ENCODE measurements at places on chromosomes 7 and 10.

DNA sequence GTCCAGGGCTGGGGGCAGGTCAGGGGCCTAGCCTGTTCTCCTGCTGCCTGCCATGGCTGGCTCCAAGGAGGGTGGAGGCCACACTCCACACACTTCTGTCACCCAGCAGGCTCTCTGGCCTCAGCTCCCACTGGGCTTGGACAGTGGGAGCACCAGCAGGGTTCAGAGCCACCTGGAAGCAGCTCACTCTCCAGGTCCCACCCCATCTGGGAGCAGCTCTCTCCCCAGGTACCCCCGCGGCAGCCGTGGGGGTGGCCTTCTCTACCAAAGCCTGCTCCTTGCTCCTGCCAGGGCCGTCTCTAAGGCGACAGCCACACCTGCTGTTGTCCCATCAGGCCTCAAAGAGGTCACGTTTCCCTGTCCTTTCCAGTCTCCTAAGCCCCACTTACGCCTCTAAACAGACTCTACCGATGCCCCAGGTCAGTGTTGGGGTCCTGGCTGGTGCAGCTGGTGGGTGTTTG is 142.5 kb upstream of the RET start:
- no peak for DNase-seq

- no peak for DNase-seq
These were observed 80.7 kb upstream of the CHST15 start for GRCh38 chr10:124174071-124174566.

DNA sequence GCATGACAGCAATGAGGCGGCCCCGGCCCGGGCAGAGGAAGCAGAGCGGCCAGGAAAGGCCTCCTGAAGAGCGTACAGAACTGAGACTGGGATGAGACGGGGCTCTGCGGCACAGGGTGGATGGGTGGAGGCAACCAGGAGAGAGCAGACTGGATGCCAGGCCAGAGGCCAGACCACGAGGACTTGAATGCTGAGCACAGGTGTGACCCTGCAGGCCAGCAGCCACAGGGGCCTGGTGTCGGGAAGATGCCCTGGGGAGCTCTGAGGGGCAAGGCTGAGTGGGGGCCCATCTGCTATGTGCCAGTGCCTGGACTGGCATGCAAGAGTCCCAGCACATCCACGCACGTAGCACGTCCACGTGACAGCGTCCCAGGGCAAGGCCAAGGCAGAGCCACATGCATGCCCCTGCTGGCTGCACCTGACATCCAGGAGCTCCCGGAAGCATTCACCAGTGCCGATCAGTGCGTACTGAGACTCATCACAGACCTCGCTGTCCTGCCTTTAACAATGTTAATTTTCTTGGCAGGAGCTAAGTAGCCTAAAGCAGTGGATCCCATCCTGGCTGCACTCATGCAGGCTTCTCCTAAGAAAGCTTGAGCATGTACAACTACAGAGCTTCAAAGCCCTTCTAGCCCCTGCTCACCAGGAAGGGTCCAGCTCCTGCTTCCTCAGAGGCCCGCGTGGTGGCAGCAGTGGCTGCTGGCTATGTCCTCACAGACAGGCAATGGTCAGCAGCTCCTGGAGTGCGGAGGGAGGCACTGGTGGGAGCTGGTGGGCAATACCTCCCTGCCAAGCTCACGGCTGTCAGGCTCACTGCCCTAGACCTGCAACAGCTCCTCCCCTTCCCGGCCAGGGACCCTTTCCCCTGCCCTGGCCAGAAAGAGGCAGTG is 18.0 kb downstream of the GRID1 start:
- DNase-seq: no peak

DNA sequence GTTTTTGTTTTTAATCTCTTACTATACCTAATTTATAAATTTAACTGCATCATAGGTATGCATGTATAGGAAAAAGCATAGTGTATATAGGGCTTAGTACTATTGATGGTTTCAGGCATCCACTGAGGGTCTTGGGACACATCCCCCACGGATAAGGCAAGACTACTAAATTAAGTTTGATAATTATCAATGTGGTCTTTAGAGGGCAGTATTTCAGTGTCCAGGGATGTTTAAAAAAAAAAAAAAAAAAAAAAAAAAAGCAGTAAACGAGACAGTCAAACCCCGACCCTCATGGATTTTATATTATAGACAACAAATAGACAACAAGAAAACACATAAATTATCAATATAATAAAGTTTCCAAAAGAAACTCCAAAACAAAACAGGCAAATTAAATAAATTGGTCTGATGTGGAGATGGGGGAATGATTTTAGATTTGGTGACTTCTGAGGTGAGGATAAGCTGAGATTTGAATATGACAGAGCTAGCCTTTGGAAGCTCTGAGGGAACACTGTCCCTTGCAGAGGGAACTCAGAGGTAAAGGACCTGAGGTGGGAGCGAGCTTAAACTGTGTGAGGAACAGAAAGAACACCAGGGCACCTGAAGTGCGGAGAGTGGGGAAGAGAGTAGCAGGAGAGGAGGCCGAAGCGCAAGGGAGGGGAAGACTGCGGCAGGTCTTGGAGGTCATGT is 14.8 kb downstream of the ACSM6 start:
- peak; percentile 60 for DNase-seq

- no peak for DNase-seq
These were observed 7.9 kb downstream of the SH2B2 start for GRCh38 chr7:102294589-102294988.

- no peak for DNase-seq
These were observed 2.4 kb downstream of the OTUD1 start for GRCh38 chr10:23441251-23441650.

GRCh38 chr10:63430999-63431356 is 34.8 kb downstream of the JMJD1C start:
- DNase-seq: no peak

DNA sequence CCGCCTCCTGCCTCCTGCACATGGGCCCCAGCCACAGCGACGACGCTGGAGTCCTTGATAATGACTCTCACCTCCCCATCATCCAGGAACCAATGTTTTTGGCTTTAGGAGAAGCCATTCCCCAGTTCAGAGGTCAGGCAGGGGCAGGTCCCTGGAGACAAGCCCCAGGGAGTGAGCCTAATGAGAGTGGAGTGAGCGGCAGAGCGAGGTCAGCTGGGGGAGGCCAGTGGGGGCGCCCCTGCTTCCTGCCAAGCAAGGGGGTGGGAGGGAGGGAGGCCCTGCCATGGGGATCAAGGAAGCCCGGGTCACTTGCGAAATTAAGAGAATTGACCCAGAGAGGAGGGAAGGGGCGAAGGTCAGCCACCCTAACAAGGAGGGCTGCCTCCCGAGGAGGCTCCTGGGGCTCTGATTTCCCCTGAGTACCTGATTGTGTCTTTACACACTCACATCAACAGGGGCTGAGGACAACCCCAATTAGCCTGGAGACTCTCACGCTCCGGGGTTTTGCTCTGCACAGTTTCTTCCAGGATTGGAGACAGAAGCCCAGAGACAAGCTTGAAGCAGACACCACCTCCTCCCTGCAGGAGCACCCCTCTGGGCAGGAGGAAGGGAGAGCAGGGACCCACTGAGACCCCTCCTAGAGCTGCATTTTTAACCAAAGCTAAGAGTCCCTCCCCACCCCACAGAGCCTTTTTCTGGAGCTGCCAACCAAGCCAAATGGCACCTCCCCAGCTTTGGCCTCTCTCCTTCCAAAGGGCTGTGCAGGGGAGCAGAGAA is 112.1 kb downstream of the COL13A1 start:
- no peak for DNase-seq
